ENCODE measurements at places on chromosomes 2 and 18. TPM values are rescaled to one million over a fixed set of nuclear protein-coding genes. Genes with fewer than 3 reads are reported as not detected.

GRCh38 chr2:234480337-234480736 lies 16.5 kb downstream of the ARL4C start:
- DNase-seq, result no peak

- no peak for DNase-seq
Observed at GRCh38 chr2:45871025-45871424, 219.6 kb downstream of the PRKCE start.

GRCh38 chr2:2881499-2881898 lies 496.1 kb downstream of the EIPR1 start:
- DNase-seq, result no peak

DNA sequence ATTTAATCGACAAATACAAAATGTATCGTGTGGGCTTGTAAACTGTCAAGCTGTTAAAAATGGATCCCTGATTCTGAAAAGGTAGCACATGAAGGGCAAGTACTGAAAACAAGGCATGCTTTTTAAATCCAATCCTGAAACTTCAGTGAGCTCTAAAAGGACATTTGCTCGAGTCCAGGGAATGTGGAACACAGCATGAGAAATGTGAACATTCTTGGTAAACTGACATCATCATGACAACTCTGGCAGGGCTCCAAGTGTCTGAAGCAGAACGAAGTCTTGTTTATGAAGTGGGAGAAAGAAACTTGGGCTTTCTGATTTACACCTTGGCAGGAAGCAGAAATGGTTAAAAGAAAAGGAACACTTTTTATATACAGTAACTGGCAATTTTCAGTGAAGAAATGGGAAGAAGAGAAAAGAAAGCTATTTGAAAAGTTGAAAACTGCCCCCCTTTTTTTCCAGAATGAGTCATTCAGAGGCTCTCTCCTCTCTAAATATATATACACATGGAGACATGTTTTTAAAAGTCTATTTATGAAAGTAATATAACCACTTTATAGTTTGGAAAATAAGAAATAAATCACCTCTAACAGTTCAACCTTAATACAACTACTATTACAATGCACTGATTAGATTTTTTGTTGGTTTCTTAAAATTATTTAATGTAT lies 120.8 kb downstream of the GAREM1 start:
- DNase-seq, result peak; percentile 6

The C2orf66 gene
- total RNA-seq, result 0.26 TPM

The SP5 gene
- 2.1 TPM for total RNA-seq

The ACTG2 gene
- not detected for total RNA-seq

The CIDEA gene
- total RNA-seq, result not detected
